Activated CD8-positive, alpha-beta memory T cell treated with anti-CD3 and anti-CD28 coated beads for 4 hours (primary cell): ENCODE measurements at places on chromosomes 3 and 15.

GRCh38 chr15:101648356-101648755 is 3.8 kb downstream of the TM2D3 start:
- no peak for DNase-seq

DNA sequence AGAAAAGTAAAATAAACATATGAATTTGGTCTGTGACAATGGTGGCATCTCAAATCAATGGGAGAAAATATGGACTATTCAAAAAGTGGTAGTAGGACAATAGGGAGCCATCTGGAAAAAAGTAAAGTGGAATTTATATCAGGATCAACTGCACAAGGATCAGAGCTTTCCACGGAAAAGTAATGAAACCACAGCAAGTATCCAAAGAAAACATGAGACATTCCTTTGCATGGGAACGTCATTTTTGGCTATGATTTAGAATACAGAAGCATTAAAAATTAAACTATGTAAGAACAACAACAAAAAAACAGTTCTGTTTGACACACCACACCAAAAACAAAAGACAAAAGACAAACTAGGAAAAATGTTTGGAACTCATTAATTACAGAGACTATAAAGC is 18.7 kb downstream of the CRBN start:
- no peak for DNase-seq

GRCh38 chr3:25287291-25287884 is 140.7 kb upstream of the RARB start:
- no peak for DNase-seq

- no peak for DNase-seq
Observed at GRCh38 chr15:91694831-91695210, 158.7 kb upstream of the SLCO3A1 start.

- no peak for DNase-seq
Observed at GRCh38 chr3:39540162-39540921, 72.9 kb downstream of the MOBP start.

DNA sequence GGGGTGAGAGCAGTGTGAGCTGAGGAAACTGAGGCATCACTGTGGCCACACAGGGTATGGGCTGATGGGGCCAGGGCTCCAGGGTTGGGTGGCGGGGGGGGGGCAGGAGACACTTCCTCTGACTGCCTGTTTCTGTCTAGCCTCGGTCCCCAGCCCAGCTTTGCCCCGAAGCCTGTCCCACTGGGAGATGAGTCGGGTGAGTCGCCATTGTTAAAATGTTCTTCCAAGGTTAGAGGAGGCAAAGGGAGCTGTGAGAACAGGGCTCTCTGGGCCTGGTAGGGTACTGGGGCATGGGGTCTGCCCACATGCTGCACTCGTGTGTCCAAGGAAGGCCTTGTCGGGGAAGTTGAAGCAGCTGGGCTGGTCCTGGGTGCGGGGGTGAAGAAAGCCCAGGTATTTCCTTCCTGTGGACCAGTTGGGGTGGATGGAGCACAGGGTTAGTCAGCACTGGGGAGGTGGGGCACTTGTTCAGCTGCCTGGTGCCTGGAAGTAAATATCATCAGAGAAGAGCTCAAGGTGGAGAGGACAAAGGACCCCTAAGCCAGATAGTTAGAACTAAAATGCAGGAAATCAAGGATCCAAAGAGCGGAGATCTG is 8.3 kb upstream of the JMJD7 start:
- DNase-seq = no peak

GRCh38 chr3:118036215-118036614 is 998.4 kb downstream of the IGSF11 start:
- DNase-seq = no peak

DNA sequence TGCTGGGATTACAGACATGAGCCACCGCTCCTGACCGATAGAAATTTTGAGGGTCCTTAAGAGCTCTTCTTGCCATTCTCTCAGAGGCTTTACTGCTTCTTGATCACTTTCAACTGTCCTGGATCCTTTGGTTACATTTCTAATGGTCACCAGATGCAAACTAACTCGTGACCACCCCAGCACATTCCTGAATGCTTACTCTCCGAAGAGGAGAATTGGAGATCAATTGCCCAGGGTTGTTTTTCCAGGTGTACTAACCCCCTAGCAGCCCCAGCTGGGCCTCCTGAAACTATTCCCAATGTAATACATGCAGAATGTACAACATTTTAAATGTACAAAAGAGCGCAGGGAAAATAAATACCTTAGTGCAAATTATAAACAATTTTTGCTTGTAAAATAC is 65.1 kb upstream of the TBL1XR1 start:
- DNase-seq = no peak

DNA sequence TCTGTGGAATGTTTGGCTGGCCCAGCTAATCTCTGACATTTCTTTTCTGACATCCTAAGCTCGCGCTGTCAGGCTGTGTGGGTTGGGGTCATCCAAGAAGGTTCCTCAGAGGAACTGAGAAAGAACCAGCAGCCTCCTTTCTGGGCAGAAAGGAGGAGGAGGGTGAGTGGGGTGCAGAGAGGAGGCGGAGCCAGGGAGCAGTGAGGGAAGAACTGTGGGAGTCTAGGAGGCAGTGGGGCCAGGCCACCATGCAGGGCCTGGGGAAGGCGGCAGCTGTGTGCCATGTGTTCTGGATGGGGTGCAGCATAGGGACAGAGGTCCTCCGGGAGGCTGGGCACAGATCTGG is 5.3 kb downstream of the SEMA7A start:
- no peak for DNase-seq

DNA sequence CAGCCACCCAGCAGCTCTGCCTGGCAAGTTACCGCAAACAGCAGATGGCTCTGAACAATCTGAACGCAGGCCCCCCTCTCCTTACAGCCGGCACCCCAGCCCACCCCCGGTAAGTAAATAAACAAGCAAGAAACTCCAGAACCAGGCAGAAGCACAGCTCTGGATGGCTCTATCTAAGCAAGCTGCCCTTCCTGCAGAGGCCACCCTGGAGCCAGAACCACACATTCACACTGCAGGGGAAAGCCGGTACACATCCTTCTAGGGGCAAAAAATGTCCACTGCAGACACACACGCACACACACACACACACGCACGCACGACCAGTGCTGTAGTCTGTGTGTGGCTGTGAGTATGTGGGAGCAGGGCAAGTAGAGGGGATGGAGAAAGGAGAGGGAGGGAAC is 63.9 kb downstream of the ADCY5 start:
- DNase-seq = no peak

DNA sequence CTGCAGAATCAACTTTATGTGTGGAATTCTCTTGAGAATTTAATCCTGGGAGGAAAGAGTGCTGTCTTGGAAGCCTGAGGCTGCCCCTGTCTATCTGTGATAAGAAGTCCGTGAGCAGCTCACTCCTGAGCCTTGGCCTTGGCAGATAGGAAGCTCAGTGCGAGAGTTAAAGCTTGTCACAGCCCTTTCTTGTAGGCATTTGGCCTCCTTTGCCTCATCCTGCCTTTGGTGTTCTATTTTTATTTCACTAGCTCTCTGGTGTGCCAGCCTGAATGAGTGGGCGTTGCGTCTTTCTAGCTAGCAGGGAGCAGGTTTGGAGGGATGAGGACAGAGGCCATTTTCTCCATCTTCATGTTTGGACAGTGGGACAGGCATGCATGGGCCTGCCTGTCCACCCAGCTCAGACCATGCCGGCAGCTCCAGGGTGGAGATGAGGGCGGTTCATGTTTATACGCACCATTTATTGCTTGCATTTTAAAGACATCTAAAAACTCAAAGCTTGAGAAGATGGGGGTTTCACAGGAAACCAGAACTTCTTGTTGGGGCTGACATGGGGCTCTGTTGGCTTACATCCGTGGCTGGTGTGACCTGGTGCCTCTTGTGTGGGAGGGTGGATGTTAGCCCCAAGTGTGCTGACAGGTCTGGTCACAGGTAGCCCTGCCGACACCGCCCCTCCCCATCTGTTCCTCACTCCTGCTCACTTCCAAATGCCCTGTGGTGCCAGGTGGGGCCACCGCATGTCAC is 29.8 kb downstream of the IRAK2 start:
- no peak for DNase-seq

DNA sequence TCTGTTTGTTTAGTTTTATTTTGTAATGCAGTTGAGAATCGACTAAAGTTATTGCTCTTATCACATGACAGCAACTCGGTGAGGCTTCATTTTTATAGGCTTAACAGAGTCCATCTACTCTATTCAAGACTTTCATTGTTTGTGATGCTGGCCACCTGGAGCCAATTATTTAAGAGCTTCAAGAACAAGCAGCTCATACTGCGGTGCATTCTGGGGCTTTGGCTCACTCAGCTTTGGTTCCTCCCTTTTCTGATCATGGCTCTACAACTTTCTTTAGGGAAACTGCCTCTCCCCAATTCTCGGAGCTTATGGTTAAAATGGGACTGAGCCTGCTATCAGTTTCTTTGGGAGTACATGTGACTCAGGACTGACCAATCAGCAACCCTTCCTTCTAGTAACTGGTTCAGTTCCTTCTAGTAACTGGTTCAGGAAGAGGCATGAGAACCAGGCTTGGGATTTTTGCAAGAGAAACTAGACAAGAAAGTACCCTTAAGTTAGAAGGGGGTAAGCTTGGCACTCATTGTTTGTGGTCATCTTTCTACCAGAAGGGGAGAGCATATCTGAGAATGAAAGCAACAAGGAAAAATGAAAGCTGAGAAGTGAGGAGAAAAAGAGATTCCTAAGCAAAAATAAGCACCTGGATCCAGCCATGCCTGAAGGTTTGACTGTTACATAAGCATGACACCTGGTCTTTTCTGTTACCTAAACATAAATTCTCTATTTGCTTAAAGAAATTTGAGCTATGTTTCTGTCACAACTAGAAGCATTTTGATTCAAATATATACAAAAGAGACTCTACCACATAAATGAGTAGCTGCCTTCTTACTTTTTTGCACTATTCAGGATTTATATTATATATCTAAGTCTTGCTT is 24.1 kb upstream of the ARHGEF3 start:
- DNase-seq = no peak

DNA sequence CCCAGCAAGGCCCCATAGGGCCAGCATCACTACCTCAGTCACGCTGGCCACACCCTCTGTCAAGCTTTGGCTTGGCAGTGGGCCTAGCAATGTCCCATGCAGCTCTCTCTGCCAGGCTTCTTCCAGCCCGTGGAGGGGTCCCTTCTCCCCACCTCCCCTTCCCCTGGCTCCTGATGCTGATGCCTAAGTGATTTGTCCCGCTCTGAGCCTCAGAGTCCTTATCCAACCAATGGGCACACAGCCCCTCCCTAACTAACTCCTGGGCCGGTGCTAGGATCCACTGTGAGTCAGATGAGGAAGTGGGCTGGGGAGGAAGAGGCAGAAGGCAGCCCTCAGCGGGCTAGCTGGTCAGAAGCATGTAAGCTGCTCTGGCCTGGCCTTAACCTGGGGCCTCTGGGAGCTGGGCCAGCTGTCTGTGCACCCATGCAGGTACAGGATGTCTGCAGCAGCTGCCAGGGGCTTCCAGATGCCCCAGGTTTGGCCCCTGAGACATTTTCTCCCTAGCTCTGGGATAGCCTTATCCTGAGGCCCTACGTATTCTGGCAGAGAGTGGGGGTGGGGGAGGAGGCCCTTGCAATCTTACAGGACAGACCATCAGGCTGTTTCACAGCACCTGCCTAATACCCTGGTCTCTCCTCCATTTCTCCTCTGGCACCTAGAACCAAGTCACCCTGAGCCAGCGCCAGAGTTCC is 740 bp upstream of the ZBTB47 start:
- DNase-seq = no peak
